ENCODE measurements at places on chromosomes 7 and 10.

DNA sequence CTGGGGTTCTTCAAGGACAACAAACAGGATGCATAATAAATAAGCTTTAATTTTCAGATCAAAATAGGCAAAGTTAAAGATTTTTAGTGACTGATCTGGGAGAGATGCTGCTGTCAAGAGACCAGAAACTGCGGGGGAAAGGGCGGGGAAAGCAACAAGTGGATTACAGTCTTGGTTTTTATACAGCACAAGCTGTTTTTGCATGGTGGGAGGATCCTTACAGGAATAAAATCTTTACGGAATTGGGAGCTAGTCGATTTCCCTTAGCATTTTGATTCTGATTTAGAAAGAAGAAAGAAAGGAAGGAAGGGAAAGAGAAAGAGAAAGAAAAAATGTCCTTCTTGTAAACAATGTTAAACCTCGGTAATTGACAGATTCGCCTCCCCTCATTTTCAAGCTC, 242.3 kb upstream of the SP8 start:
- peak; percentile 81 for DNase-seq

GRCh38 chr10:68156373-68157185, 47.3 kb downstream of the MYPN start:
- peak; percentile 7 for DNase-seq

GRCh38 chr7:132757783-132758182, 181.5 kb upstream of the PLXNA4 start:
- no peak for DNase-seq

GRCh38 chr7:143387156-143387975, 6.2 kb downstream of the ZYX start:
- no peak for DNase-seq

GRCh38 chr7:110281362-110281761, 809.6 kb upstream of the LRRN3 start:
- peak; percentile 83 for DNase-seq

DNA sequence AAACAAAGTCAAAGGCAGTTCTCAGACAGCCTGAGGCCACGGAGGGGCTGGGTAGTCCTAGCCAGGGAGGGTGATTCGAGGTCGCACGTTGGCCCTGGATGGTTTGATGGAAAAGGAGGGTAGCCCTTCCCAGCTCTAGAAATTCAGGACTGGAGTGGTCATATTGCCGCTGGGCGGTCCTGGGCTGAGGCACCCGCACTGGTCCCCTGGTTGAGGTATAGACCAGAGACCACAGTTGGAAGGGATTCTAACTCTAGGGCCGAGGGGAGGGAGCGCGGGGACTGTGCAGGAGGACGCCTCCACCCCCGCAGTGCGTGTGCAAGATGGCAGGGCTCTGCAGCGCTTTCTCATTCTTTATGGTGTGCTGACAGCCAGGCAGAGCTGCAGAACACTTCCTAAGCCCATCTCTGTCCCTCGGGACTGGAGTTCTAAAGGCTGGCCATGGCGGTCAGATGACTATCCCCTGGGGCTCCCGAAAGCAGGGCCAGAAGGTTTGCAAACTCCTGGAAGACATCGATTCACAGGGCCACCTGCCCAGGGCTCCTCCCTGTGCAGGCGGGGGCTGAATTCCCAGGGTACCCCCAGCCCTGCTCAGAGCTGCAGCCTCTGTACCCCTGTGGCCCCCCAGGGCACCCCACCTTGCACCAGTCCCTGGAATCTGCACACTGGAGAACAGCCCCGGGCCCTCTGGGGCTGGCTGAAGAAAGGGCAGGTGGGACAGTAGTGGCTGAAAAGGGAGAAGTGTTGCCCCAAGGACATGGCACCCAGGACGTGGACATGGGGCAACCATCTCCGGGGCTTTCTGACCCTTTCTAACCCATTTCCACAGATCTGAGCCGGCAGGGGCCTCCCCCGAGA, 51.0 kb upstream of the ELN start:
- DNase-seq = peak; percentile 54

DNA sequence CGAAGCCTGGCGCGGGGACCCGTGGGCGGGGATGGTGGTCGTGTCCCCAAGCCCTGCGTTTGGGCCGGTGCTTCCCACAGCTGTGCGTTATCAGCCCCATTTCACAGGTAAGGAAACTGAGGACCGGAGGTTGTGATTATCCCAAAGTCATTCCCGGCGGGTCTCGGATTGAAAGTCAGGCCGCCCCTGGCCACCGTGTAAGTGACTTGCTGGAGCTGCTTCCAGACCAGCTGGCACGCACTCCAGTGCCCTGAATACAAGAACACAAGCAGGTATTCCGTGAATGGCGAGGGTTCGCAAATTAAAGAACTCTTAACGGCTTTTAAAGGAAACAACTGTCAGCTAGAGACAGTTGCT, 675 bp upstream of the ATE1 start:
- DNase-seq = peak; percentile 51

- DNase-seq = no peak
Measured at GRCh38 chr7:24617957-24618616, 44.8 kb downstream of the PALS2 start.

DNA sequence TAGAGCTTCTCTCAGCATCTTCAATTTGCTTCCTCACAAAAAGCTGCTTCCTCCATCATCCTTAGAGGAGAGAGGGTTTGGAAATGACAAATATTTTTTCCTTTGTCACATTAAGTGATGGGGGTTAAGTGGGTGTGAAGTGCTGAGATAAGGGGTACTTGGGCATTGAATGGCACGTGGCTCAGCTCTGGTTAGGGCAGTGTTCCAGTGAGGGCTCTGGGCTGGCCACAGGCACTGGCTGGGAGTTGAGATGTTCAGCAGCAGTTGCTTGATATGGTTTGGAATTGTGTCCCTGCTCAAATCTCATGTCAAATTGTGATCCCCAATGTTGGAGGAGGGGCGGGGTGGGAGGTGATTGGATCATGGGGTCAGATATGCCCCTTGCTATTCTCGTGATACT, 33.7 kb upstream of the CHCHD3 start:
- DNase-seq = no peak

GRCh38 chr10:16519250-16519907, 2.3 kb downstream of the C1QL3 start:
- peak; percentile 64 for DNase-seq

DNA sequence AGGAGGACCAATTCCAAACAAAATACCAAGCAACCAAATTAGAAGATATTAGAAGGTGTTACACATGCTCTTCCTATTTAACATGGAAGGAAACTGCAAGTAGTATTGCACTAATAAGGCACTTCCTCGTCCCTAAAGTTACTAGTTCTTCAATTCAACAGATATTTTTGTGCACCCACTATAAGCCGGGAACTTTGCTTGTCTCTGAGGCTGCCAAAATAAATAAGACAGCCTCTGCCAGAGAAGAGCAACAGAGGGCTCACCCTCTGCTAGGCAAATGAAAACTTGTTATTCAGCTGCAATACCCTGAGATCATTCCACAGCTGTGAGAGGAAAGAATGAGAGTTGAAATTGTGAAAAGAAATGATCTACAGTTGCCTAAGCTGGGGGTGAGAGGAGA, 37.4 kb upstream of the GSAP start:
- peak; percentile 65 for DNase-seq

DNA sequence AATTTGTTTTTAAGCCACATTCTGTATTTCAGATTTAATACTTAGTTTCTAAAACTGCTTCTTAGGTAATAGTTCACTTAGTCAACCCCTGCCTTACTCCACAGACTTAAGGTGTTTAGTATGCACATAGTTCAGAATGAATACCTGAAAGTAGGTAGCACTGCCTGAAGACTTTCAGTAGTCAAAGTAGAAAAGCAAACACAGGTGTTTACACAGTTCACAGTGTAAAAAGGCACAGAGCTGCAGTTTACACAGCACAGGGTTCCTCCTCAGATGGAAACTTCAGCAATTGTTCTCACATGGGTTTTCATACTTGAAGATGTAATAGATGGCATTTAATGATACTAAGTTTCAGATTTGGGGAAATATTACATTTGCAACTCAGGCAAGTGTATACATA, 3.1 kb upstream of the PKD1L1 start:
- peak; percentile 78 for DNase-seq

- DNase-seq = no peak
Measured at GRCh38 chr7:14691034-14691433, 211.5 kb downstream of the DGKB start.

GRCh38 chr7:127254163-127254684, 1.5 kb upstream of the GRM8 start:
- no peak for DNase-seq

DNA sequence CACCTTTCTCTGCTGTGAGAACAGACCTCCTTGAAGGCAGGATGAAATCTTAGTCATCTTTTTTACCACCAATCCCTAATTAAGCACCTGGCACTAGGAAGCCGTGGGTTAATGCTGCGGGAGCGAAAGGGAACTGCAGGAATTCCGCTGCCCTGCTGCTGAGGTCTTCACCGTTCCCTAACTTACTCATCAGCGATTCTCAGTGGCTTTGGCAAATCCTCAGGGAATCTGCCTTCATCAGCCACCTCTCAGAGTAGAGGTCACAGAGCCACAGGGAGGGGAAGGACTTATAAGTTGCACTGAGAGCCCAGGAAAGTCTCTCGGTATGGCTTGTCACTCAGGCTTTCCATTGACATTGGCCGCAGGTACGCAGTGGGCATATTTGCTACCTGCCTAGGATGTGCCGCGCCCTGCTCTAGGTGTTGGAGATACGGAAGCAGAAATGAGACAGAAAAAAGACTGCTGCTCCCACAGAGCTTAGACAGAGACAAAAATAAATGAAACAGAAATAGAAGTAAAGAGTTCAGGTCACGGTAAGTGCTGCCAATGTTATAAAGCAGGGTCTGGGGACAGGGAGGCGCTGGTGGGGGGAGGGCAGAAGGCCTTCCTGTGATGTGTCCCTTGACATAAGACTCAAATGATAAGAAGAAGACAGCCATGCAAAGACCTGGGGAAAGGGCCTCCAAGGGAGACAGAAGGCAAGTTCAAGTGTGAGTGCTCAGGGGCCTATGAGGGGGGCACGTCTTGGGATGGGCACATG, 72.6 kb upstream of the OPALIN start:
- DNase-seq = no peak

DNA sequence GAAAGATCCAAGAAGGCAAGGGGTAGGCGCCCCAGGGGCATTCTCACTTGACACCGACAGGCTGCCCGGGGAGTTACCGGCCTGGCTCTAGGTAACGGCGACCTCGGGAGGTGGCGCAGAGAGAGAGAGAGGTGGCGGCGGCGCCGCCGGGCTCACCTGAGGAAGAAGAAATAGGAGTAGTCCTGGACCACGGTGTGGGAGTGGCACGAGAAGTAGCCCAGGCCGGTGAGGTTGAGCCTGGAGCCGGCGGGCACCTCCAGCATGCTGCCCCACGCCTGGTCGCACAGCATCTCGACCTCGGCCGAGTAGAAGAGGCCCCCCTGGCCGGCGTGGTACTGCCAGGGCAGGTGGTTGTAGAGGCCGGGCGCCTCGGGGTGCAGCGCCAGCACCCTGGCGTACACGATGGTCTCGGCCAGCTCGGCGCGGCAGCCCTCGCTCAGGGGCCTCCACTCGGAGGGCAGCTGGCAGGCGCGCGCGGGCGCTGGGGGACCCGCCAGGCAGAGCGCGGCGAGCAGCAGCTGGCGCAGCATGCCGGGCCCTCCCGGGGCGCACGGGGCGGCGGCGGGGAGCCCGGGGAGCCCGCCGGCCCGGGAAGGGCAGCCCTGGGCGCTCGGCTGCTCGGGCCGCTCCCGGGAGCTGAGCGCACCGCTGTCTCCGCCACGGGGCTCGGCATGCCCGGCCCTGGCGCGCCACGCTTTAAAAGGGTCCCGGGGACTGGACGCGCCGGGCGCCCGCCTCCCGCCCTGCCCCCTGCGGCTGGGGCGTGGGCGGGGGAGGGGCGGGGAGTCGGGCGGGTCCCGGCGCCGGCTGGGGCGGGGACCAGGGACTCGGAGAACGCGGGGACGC, at the start of gene CCDC3:
Gene CCDC3 (minus strand): TSS at position 673 of the 846 bp plus-strand sequence. CDS start 143 bp downstream, at position 530.
- peak; percentile 72 for DNase-seq

DNA sequence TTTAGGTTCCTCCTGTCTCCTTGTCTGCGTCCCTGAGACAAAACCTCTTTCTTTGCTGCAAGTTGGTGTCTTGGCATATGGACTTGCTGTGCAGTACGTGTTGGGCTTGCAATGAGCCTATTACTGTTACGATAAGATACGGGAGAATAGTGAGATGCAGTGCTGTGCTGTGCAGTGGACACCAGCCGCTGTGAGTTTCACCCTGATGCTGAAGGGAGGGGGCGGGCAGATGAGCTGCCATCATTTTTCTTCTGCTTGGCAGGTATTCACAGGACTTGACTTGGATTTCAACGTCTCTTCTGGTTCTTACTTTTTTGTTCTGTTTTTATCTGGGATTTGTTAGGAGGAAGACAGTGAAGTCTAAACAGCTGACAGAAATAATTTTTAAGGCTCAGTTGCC, 257.1 kb upstream of the PITRM1 start:
- no peak for DNase-seq

DNA sequence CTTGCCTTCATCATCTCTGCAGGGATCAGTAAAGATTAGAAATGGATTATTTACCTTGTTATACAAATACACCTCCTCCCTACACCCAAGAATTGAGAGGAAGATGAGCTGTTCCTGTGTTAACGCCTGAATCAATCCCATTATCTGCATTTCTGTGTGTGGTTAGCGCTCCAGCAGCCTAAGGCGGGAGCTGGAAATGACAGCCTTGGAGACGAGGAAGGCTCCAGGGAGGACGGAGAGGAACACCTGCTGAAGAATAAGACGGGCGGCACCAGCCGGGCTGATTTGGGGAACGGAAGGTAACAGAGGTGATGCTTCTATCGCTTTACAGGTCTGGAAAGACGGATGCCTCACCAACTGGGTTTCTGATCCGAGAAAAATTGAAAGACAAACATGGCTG, 34.2 kb upstream of the DDC start:
- peak; percentile 93 for DNase-seq

DNA sequence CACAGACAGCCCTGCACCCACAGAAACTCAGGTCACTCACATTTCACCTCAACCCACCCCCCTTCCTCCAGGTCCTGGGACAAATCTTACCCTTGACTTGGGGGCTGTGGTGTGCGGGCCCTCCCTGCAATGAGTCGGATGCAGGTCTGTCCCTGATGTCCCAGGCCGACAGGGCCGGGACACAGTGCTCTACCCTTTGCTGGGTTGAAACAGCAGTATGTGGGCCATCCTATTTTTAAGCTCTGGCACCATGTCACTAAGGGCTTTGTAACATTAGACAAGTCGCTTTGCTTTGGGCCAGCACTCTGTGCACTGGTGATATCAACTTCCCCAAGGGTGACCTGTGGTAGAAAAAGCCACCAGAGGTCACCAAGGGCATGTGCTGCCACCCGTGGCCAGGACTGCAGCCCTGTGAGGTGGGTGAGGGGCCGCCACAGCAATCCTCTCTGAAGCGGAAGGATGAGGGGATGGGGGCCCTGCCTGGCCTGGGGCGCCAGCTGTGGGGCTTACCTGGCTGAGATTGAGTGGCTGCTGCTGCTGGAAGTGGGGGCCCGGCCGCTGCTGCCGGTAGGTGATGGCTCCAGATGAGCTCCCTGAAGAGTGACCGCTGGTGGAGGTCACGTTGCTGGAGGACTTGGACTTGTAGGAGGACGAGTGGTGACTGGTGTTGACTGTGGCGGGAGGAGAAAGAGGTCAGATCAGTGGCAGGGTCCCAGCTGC, 51.3 kb downstream of the CLEC2L start:
- DNase-seq = no peak

GRCh38 chr7:80781146-80781545, 137.7 kb downstream of the SEMA3C start:
- DNase-seq = no peak
